ENCODE measurements at places on chromosomes 1 and 21. TPM values are rescaled to one million over a fixed set of nuclear protein-coding genes. Genes with fewer than 3 reads are reported as not detected.
A peak's percentile ranks its signal among the peaks of the same experiment; 100 is the strongest.

- H3K4me1 ChIP-seq, result peaks cover 62% of the 10 kb centered on the region
- no peak overlapping the region for H3K4me3 ChIP-seq
- H3K27me3 ChIP-seq, result no peaks in the 10 kb centered on the region
- DNase-seq, result no peak
- no peaks in the 10 kb centered on the region for H3K36me3 ChIP-seq
These were observed 155.8 kb downstream of the TRABD2B start for GRCh38 chr1:47841356-47841755.

DNA sequence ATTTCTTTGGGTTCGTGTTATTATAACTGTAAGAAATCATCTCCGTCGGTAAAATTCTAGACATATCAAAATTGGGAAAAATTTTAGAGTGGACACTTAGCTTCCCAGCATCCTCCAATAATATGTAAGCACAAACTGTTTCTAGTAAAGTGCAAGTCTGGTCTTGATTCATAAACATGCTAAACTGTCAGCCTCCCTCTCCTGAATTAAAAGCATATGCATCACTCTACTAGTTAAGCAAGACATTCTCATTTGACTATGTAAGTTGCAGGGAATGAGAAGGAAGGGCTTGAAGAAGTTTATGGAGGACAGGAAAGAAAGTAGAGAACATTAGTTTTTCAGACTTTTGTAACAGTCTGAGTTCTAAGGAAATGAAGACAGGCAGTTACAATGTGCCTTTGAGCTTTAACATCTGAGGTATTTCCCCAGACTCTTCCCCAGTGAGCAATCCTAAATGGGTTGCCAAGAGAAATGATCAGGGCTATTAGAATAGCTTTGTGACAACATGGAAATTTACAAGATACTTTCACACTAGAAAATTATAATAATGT, 90.0 kb downstream of the TYW3 start:
- no peaks in the 10 kb centered on the region for H3K27me3 ChIP-seq
- H3K4me3 ChIP-seq, result no peak overlapping the region
- no peaks in the 10 kb centered on the region for H3K36me3 ChIP-seq

DNA sequence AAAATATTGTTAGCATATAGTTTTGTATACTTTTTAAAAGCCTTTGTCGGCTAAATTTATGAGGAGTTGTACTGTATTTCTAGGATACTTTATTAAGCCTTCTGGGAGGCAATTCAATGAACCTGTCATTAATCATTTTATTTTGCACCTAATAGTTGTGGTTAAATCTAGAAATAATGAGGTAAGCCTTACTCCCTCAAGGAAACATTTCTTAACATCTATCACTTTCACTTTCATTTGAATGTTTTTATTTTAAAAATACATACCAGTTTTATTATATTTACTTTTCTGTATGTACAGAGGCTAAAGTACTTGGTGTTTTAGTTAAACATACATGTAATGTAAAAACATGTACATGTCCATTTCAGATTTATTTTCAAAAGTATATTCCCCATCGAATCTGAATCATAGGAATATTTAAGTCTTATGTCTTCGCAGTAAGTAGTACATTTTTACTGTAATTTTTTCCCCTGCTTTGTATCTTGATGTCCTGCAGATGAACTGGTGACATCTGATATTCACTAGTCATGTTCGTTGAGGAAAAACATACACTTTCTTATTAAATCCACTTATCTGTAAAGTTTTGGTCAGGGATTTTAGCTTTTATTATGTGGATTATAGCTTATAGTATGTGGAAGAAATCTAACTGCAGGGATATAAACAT, 82.8 kb downstream of the DISP1 start:
- no peak for DNase-seq
- no peak overlapping the region for H3K4me3 ChIP-seq
- no peaks in the 10 kb centered on the region for H3K36me3 ChIP-seq

DNA sequence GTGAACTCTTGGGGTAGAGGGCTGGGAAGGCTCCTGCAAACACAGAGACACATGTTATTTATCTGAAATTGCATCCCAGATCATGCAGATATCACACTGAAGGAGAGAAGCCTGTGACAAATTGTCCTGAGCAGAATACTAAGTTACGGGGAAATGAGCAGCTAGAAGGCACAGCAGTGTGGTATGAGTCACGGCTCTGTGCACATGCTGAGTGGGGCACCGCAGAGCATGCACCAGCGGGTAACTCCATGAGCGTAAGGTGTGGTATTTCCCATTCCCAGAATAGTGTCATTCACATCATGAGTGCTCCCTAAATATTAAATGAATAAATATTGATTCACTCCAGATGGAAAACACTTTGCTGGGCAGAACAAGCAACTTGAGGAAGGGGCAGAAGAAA, 21.3 kb upstream of the FCRL2 start:
- H3K27me3 ChIP-seq, result no peaks in the 10 kb centered on the region
- H3K4me3 ChIP-seq, result no peak overlapping the region
- no peak overlapping the region for H3K27ac ChIP-seq
- H3K4me1 ChIP-seq, result no peaks in the 10 kb centered on the region

DNA sequence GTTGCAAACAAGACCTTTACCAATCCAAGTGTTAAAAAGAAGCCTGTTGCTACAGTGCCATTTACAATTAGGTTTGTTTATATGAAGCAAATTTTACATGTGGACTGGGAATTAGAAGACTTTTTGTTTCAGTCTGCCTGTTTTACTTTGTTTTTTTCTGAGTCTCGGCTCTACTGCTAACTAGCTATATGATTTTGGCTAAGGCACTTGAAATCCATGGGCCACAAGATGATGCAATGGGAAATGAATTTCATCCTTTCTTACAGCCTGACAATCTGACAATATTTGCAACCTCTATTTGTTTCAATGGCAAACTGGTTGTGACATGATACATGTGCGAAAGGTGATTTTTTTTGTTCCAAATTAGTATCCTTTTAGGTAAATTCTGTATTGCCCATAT, 3.7 kb upstream of the PEX11B start:
- H3K27ac ChIP-seq, result no peak overlapping the region
- no peaks in the 10 kb centered on the region for H3K36me3 ChIP-seq
- H3K4me1 ChIP-seq, result peaks cover 27% of the 10 kb centered on the region
- no peak for DNase-seq
- no peak overlapping the region for H3K4me3 ChIP-seq

DNA sequence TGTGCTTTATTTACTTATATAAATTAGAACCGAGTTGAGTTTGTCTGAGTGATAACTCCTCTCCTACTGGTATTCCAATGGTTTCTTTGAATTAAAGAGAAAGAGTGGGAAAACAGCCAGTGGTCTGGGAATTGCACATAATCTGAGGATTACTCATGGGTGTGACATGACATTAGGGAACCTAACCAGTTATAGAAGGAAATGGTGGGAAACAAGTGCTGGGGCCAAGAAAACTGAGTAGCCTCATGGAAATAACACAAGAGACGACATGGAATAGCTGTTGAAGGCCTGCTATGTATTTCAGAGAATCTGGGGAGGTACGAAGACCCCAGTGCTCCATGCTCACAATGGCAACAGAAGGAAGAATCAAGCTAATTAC, 41.8 kb upstream of the LRRC52 start:
- no peaks in the 10 kb centered on the region for H3K4me1 ChIP-seq
- DNase-seq, result no peak
- H3K27ac ChIP-seq, result no peak overlapping the region
- no peaks in the 10 kb centered on the region for H3K27me3 ChIP-seq
- no peaks in the 10 kb centered on the region for H3K36me3 ChIP-seq

DNA sequence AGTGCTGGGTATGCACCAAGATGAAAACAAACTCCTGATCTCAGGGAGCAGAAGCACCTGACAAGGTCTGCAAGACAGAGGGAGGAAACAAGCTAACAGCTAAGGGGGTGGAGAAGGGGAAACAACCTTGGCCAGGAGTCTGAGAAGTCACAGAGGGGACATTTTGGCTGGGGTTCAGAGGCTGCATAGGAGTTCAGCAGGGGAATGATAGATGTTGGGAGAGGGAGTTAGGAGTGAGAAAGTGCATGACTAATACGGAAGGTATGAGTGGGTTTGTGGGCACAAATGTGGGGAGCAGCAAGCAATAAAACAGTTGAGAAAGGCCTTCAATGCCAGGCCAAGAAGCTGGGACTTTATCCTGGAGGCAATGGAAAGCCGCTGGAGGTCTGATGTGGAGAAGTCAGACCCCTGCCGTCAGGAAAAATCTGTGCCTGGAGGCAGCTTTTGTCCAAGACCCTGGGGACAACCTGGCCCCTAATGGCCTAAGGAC, 16.4 kb downstream of the EPHA2 start:
- H3K4me3 ChIP-seq, result no peak overlapping the region
- no peaks in the 10 kb centered on the region for H3K27me3 ChIP-seq
- H3K4me1 ChIP-seq, result peaks cover 35% of the 10 kb centered on the region
- DNase-seq, result no peak
- peak overlapping the region; percentile 47 for H3K27ac ChIP-seq

DNA sequence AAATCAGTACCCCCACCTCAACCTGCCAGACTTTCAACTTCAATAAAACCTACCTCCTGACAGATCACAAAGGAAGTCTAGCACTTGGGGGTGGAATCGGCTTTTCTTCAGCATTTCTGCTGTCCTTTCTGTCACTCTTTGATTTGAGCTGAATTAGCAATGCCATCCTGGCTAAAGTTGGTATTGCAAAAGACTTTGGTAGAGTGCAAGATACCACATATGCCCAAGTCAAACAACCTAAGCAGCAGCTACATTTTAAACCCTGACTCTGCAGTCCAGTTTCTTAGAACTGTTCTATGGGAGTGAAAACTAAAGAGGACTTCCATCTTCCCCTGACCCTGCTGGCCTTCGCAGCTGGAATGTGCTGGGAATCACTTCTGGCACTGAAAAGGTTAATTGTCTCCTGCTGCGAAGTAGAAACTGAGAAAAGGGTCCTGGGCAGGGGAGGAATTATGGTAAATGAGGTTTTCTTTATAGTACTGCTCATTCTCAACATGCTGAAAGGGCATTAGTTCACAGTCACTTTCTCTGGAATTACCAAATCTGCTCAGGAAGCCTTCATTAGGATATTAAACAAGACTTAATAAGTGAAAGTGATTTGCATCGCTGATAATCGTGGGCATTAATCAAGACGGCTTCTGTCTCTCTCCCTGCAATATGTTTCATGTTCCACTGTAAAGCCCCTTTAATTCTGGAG, 126.2 kb upstream of the SMYD2 start:
- no peak overlapping the region for H3K27ac ChIP-seq
- no peaks in the 10 kb centered on the region for H3K4me1 ChIP-seq
- no peak overlapping the region for H3K4me3 ChIP-seq
- no peak for DNase-seq
- H3K27me3 ChIP-seq, result no peaks in the 10 kb centered on the region

DNA sequence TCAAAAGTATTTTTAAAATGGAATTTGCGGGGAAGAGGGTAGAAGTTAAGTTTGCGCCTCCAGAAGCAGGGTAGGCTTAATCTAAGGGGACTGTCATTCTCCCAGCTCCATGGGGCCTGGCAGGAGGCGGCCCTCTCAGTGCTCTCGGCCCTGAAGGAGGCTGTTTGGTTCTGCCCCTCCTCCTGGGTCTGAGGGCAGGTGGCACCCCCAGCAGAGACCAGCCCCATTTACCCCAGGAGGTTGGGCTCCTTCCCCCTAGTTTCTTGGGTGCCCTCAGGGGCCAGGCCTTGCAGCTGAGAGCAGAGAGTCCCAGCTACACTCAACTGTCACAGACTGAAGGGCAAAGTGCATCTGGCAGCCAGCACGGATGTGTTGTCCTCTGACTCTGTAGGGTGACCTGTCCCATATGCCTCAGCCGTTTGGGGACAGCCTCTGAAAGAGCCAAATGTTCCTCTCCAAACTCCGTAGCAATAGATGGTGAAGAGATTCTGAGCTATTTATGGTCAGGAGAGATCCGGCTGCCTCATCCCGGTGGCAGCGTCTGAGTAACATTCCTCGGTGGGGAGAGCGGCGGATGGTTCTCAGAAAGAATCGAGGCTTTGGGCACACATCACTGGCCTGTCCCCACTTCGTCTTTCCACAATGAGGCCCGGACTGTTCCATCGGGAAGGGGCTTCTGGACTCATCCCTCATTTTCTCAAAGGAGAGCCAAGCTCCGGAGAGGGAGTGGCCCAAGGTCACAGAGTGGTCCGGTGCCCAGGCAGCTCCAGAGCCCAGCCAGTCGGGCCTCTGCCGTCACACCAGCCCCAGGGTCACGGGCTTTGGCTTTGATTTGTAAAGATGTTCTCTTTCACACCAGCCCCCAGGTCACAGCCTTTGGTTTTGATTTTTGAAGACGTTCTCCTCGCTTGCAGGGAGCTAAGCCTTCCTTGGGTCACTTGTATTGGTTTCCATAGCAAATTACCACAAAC, 424.2 kb upstream of the VAMP3 start:
- no peak for DNase-seq
- H3K36me3 ChIP-seq, result no peaks in the 10 kb centered on the region
- no peaks in the 10 kb centered on the region for H3K27me3 ChIP-seq

GRCh38 chr1:15137809-15138208, 15.7 kb upstream of the TMEM51 start:
- no peak overlapping the region for H3K4me3 ChIP-seq
- no peaks in the 10 kb centered on the region for H3K36me3 ChIP-seq
- peak; percentile 76 for DNase-seq
- peaks cover 74% of the 10 kb centered on the region for H3K4me1 ChIP-seq

GRCh38 chr21:27154451-27155129, 187.7 kb upstream of the ADAMTS5 start:
- peak; percentile 26 for DNase-seq
- H3K36me3 ChIP-seq, result no peaks in the 10 kb centered on the region
- H3K27ac ChIP-seq, result peak overlapping the region; percentile 76
- no peak overlapping the region for H3K4me3 ChIP-seq

DNA sequence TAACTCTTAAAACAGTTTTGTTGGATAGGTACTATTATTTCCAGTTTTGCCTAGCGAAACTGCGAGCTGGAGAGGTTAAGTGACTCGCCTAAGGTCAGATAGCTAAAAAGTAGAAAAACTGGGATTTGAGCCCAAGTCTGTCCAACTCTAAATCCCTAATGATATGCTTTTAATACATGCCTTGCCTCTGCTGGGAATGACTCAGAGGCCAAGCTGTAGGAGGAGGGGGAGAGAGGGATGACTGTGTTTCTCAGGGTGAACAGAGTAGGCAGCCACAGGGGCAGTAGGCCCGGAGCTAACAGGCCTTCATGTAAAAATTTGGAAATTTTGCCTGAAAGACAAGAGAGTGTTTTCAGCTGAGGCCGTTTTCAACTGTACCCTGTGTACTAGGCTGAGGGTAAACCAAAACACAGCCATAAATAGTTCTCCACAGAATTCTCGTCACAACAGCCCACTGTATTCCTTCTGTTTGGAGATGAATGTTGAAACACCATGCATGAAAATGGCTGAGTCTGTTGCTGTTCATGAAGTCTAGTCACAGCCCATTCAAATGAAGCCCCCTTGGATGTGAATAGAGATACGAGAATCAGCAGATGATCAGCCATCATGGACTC, 107.5 kb upstream of the HOOK1 start:
- no peaks in the 10 kb centered on the region for H3K36me3 ChIP-seq
- no peak overlapping the region for H3K27ac ChIP-seq
- H3K4me1 ChIP-seq, result peaks cover 3% of the 10 kb centered on the region
- DNase-seq, result no peak

The PPIAL4G gene
- not detected for total RNA-seq

The FAM89A gene
- 35.3 TPM for total RNA-seq

The KPRP gene
- not detected for total RNA-seq

The CHAF1B gene
- total RNA-seq, result 4.2 TPM

Measured in body of pancreas (tissue), 4 donors.